ENCODE measurements at places on chromosomes 1 and 21. TPM values are rescaled to one million over a fixed set of nuclear protein-coding genes. Genes with fewer than 3 reads are reported as not detected.

The THEM5 gene
- total RNA-seq = not detected

The OR2T34 gene
- not detected for total RNA-seq

The MMP23B gene
- total RNA-seq = 15.7 TPM

The EVI5 gene
- total RNA-seq = 55.6 TPM

Measured in cardiac atrium fibroblast (primary cell).